ENCODE measurements at places on chromosomes 6 and 20. TPM values are rescaled to one million over a fixed set of nuclear protein-coding genes. Genes with fewer than 3 reads are reported as not detected.

- H3K4me3 ChIP-seq, result no peak overlapping the region
- DNase-seq, result peak; percentile 15
Observed at GRCh38 chr6:17845598-17845997, 138.9 kb upstream of the NUP153 start.

DNA sequence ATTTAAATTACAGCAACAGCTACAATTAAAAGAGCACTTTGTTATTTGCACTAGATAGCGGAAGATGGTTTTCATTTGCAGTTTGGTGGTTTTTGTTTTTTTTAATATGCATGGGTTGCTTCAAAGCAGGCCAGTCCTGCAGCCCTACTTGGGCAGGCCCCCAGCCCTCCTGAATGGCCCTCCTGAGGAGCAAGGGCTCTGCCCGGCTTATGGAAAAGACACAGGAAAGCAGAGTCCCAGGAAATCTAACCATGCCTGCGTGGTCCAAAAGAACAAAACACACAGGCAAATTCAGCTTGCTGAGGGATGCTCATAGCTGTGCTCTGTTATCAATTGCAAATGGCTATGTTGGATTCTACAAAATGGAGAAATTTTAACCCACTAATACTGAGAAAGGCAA, 371.1 kb upstream of the ARID1B start:
- peak; percentile 31 for DNase-seq
- H3K27me3 ChIP-seq, result no peaks in the 10 kb centered on the region
- H3K4me1 ChIP-seq, result peaks cover 7% of the 10 kb centered on the region
- H3K36me3 ChIP-seq, result no peaks in the 10 kb centered on the region
- no peak overlapping the region for H3K27ac ChIP-seq

DNA sequence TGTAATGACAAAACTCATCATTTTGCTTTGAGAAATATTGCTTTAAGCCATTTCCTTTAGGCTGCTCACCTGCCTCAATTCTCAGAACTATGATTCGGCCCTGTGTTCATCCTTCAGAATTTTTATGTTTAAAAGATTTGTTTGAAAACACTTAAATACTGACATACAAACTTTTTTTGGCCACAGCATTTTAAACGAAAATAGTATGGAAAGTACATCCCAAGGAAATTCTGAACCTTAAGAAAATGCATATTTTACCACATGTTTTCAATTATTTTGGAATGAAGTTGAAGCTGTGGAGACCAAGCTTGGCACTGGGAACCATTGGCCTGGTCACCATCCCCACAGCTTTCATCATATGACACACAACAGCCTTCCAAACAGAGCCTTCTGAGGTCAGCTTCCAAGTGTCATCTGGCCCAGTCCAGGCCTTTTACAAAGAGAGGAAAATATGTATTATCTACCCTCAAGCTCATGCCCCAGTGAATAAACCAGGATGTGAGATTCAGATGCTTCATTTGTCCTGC, 83.3 kb downstream of the SOD2 start:
- no peaks in the 10 kb centered on the region for H3K4me1 ChIP-seq
- no peaks in the 10 kb centered on the region for H3K36me3 ChIP-seq
- H3K27ac ChIP-seq, result no peak overlapping the region

DNA sequence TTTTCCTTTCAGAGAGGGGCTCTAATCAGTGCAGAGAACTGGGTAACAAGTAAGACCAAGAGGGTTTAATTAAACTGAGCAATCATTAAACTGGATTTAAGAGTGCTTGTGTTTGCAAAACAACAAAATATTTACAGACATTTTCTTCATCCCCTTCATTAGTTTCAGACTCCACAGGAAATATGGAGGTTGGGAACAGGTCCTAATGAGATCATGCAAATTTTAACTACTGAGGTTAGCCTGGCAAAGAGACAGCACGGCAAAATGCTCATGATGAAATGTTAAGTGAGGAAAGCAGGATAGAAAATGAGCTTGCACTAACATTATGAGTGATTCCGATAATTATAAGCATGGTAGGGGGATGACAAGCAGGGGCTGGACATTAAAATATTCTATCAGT, 268.9 kb downstream of the PTPRT start:
- no peaks in the 10 kb centered on the region for H3K36me3 ChIP-seq
- H3K27ac ChIP-seq, result no peak overlapping the region
- no peaks in the 10 kb centered on the region for H3K4me1 ChIP-seq
- no peak overlapping the region for H3K4me3 ChIP-seq

GRCh38 chr6:142760152-142760551, 184.8 kb downstream of the HIVEP2 start:
- no peaks in the 10 kb centered on the region for H3K36me3 ChIP-seq
- no peak overlapping the region for H3K4me3 ChIP-seq
- H3K27me3 ChIP-seq, result no peaks in the 10 kb centered on the region
- no peaks in the 10 kb centered on the region for H3K4me1 ChIP-seq
- no peak for DNase-seq

GRCh38 chr6:150753371-150754064, 112.0 kb upstream of the MTHFD1L start:
- no peaks in the 10 kb centered on the region for H3K36me3 ChIP-seq
- peak; percentile 72 for DNase-seq
- peaks cover 28% of the 10 kb centered on the region for H3K4me1 ChIP-seq
- H3K4me3 ChIP-seq, result peak overlapping the region; percentile 36

Gene KCNB1
- total RNA-seq, result 0.97 TPM

DNA sequence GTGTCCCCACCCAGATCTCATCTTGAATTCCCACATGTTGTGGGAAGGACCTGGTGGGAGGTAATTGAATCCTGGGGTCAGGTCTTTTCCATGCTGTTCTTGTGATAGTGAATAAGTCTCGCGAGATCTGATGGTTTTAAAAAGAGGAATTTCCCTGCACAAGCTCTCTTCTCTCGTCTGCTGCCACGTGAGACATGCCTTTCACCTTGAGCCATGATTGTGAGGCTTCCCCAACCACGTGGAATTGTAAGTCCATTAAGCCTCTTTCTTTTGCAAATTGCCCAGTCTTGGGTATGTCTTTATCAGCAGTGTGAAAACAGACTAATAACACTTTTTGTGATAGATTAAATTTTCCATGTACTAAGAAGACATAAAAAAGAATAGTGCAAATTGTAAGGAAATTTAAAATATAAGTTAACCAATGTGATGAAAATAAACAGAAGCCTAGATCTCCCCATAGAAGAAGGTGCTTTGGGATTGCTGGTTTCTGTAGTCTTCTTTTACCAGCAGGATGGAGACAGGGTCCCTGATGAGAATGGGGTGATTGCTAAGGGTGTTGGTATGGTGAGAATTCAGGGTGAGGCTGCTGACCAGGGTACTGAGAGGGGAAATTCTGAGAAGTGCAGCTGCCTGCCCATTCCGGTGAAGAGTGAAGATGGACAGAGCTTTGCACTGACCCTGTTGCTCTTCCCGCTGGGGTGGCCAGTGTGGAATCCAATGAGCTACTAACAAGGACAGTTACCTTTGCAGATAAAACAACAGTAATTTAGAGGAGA, 50.7 kb downstream of the BMP2 start:
- DNase-seq, result peak; percentile 11
- H3K27me3 ChIP-seq, result no peaks in the 10 kb centered on the region
- H3K36me3 ChIP-seq, result no peaks in the 10 kb centered on the region
- H3K27ac ChIP-seq, result no peak overlapping the region

Gene SLC32A1
- 0.04 TPM for total RNA-seq

DNA sequence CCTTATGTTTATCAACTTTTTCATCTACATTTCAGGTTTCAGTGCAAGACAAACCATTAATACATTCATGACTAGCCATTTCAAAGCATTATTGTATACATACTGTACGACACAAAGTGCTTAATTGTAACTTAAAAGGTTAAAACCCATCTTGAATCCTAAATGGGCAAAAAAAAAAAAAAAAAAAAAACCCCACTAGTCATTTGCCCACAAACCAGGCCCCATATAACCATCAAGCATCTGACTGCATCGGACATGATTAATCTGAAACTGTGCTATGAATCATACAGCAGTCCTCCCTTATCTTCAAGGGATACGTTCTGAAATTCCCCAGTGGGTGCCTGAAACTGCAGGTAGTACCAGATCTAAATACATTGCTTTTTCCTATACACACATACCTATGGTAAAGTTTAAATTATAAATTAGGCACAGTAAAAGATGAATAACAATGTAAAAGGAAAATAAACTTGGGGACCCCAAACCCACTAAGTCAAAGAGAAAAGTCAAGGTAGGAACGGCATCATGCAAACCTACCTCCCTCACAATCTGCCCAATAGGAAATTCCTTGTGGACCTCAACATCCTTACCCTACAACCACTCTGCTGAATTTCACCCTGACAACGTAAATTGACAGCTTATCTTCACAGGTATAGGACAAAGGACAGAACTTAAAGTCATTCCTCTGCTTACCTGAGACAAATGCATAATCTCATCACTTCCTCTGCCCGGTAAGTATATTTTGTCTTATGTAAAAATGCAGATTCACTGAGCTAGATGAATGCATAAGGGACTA, 14.3 kb downstream of the B4GALT5 start:
- no peaks in the 10 kb centered on the region for H3K36me3 ChIP-seq
- H3K27me3 ChIP-seq, result no peaks in the 10 kb centered on the region
- H3K4me1 ChIP-seq, result peaks cover 31% of the 10 kb centered on the region
- no peak for DNase-seq

Gene FOXC1
- 0.45 TPM for total RNA-seq

- no peak overlapping the region for H3K4me3 ChIP-seq
- H3K27me3 ChIP-seq, result no peaks in the 10 kb centered on the region
- H3K36me3 ChIP-seq, result no peaks in the 10 kb centered on the region
Observed at GRCh38 chr20:49385465-49385864, 97.0 kb downstream of the KCNB1 start.

DNA sequence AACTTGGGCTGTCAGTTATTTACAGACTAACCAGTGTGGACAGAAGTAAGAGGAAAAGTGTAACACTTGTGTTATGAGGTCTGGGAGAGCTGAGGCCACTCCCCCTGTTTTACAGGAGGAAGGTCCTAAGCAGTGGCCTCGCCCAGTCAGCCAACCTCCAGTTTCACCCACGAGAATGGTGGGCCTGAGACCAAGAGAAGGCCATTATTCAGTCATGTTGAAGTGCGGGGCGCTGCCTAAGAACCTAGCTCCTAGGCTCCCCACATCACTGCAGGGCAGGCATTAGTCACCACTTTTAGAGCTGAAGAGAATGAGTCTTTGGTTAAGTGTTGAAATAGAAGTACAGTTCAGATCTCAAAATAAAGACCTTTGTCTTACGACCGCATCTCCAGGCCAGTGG, 27.9 kb downstream of the CDYL start:
- no peak overlapping the region for H3K4me3 ChIP-seq
- no peak overlapping the region for H3K27ac ChIP-seq
- DNase-seq, result no peak
- no peaks in the 10 kb centered on the region for H3K27me3 ChIP-seq
- H3K36me3 ChIP-seq, result no peaks in the 10 kb centered on the region
- peaks cover 28% of the 10 kb centered on the region for H3K4me1 ChIP-seq

Gene B3GALT4
- 1.1 TPM for total RNA-seq

Gene B4GALT5
- total RNA-seq, result 60.1 TPM

GRCh38 chr6:21665392-21666200, 72.0 kb downstream of the SOX4 start:
- peak overlapping the region; percentile 82 for H3K27ac ChIP-seq
- H3K4me3 ChIP-seq, result peak overlapping the region; percentile 97
- H3K4me1 ChIP-seq, result peaks cover 26% of the 10 kb centered on the region

DNA sequence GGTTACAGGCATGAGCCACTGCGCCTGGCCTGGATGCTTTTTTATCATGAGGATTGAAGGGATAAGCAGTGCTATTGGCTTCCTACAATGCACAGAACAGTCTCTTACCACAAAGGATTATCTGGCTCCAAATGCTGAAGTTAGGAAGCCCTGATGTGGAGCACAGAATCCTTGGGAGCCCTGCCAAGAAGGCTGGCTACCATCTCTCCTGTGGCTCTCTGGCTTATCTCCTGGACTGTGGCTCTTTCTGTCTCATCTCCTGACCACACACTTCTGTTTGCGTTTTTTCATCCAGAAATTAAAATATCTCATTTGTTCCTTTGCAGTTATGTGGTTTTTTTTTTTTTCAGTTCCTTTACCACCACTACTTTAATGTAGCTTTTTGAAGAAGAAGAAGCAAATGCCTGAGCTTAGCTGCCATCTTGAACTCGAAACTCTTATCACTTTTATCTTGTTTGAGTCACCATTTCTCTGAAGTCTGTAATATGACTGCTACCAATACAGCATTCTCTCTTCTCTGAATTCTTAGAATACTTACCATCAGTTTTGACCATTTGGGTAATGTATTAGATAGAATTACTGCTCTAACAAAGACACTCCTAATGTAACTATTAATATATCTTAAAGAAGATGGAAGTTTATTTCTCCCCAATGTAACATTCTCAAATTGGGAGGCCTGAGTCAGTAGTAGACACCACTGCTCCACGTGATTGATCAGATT, 1044.7 kb downstream of the KIF16B start:
- H3K36me3 ChIP-seq, result no peaks in the 10 kb centered on the region
- DNase-seq, result no peak
- no peaks in the 10 kb centered on the region for H3K27me3 ChIP-seq
- H3K27ac ChIP-seq, result no peak overlapping the region
- no peaks in the 10 kb centered on the region for H3K4me1 ChIP-seq
- H3K4me3 ChIP-seq, result no peak overlapping the region

Gene TTLL9
- 0.34 TPM for total RNA-seq

DNA sequence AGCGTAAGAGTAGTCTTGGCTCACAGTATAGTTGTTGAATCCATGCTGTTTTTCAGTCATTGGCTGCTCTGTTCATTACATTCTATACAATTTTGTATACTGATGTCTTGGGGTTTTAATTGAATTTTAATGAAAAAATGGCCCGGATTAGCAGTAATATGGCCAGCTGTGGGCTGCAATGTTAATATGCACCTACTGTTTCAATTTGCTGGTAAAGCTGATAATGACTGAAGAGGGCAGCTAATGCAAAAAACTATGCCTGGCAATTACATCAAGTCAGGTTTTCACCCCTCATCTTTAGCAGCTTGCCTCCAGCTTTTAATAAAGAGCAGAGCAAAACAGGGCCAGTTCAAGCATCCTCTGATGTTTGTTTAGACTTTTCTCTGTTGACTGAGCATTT, 394.5 kb downstream of the PLCB1 start:
- no peak overlapping the region for H3K27ac ChIP-seq
- no peaks in the 10 kb centered on the region for H3K27me3 ChIP-seq
- no peak for DNase-seq

DNA sequence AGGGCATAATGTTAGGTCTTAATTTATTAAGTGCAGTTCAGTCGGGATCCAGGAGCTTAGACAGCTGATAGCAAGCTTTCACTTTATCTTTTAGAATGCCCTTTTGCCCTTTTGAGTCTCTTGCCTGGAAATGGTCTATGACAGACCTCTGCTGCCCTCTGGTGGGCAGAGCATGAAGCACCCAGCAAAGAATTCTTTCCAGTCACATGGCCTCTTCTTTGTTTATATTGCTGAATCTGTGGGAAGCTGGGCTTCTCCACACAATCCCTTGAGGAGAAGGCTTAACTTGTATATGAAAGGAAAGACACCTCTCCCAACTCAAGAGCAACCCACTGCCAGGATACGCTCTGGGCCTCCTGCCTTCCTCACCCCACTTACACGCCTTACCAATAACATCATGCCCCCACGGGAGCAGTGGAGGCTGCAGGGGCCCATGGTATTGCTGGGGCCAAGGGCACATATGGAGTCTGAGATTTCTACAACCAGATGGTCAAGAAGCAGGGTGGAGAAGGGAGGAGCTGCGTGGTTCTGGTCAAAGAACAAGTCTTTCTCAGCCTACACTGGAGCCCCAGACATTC, 20.4 kb downstream of the WFDC3 start:
- H3K27me3 ChIP-seq, result peaks cover 5% of the 10 kb centered on the region
- no peak overlapping the region for H3K4me3 ChIP-seq
- H3K27ac ChIP-seq, result no peak overlapping the region
- H3K36me3 ChIP-seq, result no peaks in the 10 kb centered on the region
